ENCODE measurements at places on chromosomes 5 and 9.

GRCh38 chr9:20490246-20490834 is 132.0 kb downstream of the MLLT3 start:
- DNase-seq, result no peak

- no peak for DNase-seq
Measured at GRCh38 chr9:95124582-95125367, 192.7 kb downstream of the FANCC start.

DNA sequence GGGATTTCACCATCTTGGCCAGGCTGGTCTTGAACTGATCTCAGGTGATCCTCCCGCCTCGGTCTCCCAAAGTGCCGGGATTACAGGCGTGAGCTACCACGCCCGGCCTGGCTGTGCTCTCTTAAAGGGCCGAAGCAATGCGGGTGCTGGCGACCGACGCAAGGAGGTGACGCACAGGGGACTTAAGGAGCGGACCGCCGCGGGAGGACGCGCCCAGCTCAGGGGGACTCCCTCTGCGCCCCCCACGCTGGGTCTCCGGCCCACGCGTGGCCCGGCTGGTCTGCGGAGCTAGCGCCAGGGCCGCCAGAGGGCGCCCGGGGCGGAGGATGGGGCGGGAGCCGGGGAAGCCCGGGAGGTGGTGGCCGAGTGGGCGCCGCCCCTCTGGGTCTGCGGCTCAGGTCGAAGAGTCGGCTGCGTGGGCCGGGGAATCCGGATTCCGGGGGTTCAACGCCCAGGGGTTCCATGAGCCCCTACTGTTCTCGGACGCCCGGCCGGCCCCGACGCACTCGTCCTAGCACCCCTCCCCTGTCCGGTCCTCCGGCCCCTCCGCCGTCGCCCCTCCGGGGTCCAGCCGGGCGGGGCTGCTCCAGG is 502 bp upstream of the CERCAM start:
- no peak for DNase-seq

GRCh38 chr5:84149094-84149493 is 235.6 kb downstream of the EDIL3 start:
- no peak for DNase-seq

- DNase-seq, result no peak
Measured at GRCh38 chr9:20623021-20623747, 885 bp upstream of the MLLT3 start.

DNA sequence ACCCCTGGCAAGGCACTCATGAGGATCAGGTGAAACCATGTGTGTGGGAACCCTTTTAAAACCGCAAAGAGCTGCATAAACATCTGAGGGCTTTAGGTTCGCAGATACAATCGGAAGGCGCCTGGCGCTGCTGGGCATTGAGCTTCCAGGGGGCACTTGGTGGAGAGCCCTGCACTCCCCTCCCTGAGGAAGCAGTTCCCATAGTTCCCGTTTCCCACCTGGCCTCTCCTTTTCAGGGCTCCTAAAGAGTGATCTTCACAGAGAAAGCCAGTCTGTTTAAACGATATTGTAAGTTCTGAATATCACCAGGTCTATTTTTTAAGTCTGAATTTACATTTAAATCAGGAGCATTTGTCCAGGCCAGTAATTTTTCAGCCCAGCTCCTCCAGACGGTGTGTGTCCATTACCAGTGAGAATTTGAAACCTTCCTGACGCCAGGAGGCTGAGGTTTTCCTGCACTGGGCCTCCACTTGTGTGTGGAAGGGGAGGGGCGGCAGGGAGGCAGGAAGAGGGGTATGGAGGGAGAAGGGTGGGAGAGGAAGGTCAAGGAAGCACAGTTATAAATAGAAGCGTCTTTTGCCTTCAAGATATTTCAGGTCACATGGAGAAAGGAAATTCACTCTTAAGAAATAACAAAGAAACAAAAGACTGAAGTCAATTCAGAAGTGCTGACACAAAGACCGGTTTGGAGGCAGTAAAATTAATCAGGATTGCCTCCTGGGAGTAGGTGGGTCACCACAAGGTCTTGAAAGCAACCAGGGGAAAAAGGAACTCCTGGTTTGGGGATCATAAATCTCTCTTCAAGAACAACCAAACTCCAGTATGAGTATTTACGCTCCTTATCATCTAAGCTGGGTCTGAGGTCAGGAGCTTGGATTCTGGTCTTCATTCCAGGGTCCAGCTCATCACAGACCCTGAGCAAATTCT is 14.3 kb upstream of the MGAT1 start:
- DNase-seq, result no peak

GRCh38 chr5:138625134-138625533 is 49.9 kb upstream of the HSPA9 start:
- no peak for DNase-seq

- no peak for DNase-seq
Measured at GRCh38 chr5:57002959-57003485, 51.1 kb upstream of the MIER3 start.

GRCh38 chr9:93043122-93043521 is 15.4 kb upstream of the SUSD3 start:
- no peak for DNase-seq

- DNase-seq, result no peak
Measured at GRCh38 chr9:37364751-37365360, 57.6 kb upstream of the GRHPR start.

- DNase-seq, result no peak
Measured at GRCh38 chr5:34484216-34484920, 171.8 kb upstream of the RAI14 start.

- no peak for DNase-seq
Measured at GRCh38 chr9:128727640-128728248, 3.8 kb upstream of the ZDHHC12 start.

DNA sequence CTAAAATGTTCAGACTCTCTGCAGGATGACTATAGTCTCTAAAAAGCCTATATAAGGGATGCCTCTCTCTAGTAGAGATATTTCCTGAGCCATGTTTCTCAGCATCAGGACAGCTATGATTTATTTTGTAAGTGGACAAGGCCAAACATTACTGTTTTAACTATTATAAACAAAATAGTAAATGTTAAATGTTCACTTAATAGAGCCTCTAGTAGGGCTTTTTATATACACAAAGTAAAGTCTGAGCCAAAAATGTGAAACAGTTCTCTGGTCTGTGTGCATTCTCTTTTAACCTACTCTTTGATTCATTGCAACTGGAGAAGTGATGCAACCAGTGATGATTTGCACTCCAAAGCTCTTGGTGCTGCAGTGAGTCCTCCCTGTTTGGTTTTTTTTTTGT is 220.5 kb downstream of the GDNF start:
- DNase-seq, result peak; percentile 56

- DNase-seq, result no peak
Measured at GRCh38 chr9:78830301-78830700, 533.4 kb downstream of the PSAT1 start.

GRCh38 chr5:122999947-123000563 is 36.5 kb downstream of the PPIC start:
- DNase-seq, result peak; percentile 11

GRCh38 chr9:124899845-124900244 is 37.9 kb downstream of the ARPC5L start:
- no peak for DNase-seq

DNA sequence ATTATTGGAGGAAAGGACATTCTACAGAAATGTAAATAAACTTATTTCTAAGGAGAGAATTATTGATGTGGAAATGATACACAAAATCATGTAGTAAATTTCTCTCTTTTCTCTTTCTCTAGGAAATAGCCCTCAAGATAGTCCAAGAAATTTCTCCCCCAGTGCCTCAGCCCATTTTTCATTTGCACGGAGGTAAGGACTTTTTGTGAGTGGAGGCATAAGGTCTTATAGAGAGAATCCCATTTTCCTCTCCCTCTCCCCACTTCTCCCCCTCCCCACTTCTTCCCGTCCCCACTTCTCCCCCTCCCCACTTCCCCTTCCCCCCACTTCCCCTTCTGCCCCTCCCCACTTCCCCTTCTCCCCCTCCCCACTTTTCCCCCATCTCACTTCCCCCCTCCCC is 106.6 kb downstream of the CD180 start:
- DNase-seq, result no peak

DNA sequence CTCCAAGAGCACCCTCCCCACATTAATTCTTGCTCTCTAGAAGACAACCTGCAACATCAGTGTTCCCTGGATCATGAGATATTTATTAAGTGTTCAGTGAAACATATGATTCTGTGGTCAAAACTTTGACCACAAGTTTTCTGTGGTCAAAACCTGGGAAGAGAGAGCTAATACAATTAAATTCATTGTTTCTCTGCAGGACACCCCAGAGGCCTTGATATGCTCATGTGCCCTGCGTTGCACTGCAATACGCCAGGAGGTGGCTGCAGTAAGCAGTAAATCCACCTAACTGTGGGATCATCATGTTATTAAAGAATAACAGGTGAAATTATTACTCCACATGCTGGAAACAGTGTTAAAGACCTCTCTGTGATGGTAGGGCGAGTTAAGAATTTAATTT is 109.3 kb upstream of the SPDL1 start:
- DNase-seq, result no peak

DNA sequence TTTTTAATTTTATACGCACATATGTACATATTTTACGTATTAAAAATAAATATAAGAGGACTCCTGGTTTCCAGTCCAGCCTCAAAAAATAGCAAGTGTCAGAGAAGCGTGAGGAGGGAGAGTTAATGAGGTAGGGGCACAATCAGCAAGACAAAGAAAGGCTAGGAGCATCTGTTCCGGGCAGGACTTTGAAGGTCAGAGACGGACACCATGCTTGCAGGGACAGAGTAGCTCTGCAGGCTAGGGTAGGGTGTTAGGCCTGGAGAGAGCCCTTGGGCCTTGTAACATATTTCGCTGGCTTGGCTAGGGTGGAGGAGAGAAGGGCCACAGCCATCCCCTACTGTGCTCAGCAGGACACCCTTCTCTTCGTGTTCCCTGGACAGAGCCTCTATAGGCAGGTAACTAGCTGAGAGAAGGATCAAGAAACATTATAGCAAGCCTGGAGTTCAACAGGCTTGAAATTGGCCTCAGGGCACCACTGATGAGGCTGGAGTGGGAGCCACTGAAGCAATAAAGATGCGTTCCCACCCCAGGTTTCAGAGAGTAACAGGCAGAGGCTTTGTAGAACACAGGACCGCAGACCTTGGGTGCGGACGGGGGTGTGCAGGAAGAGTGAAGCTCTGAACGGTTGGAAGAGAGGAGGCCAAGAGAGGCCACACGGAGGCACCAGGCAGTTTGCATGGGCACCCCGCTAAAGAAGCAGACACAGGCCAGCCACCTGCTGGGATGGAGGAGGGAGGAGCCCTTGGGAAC is 9.7 kb upstream of the IPPK start:
- DNase-seq, result no peak

DNA sequence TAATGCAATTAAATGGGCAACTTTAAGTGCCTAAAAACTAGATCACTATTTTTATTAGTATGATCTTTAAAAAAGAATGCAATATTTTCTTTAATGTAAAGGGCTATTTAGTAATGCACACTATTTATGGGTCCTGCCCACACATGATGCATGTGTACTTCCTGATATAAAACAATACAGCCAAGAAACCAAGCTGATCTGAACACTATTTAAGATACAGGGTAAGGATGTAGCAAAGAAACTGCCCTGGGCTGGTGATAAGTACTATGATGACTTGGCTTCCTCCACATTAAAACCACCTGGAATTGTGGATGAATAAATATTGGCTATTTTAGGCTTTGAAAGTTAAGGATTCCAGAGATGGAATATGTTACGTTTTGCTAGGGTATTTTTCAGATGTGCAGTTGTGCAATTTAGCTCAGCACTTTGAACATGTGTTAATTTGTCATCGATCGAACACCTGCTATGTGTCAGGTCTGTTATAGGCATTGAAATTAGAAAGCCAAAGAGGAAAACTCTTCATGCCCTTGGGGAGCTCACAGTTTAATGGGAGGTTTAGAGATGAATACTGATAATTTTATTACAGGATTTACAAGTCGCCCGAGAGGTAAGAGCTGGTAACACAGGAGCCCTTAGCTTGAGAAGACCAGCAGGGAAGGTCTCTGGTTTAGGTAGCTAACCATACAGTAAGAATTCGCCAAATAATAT is 276.7 kb downstream of the PLK2 start:
- no peak for DNase-seq
